ENCODE measurements at places on chromosomes 6 and 20. TPM values are rescaled to one million over a fixed set of nuclear protein-coding genes. Genes with fewer than 3 reads are reported as not detected.

The KHDC1L gene
- not detected for total RNA-seq

DNA sequence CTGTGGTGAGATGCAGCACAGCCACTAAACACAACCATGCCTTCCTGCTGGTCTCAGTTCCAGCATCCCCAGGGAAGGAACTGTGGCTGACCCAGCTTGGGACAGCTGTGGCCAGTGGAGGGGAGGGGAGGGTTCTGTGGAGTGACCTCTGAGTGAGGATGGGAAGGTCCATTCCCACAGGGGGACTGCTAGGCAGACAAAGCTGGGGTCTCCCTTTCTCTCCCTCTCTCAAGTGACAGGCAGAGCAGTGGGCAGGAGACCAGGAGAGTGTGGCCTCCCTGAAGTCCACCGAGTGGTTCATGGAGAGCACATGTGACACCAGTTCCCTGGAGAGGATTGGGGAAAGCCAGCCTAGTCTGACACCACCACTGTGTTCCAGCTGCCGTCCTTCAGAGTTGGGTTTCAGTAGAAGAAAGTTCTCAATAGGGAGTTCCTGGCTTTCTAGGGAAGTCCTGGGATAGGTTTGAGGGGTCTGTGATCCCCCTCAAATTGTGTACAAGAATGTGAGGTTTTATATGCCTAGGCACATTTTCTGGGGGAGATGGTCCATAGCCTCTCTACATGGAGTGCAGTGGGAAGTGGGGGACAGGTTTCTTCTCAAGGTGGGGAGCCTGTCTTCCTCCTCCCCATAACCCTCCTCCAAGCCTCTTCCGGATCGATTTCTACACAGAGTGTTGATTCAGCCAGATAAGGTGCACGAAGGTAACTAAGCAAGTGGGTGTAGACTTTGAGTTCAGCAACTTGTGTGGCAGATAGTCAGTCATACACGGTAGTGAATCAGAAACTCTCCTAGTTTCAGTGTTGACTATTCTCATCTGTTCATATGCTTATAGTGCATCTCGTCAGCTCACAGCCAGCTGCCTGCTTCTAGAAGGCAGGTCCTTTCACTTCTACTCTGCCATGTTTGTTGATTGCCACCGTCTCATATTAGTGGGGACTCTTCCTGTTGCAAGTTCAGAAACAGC lies 18.9 kb downstream of the MANBAL start:
- DNase-seq, result no peak

GRCh38 chr6:127518191-127518709 lies 885 bp downstream of the MTCL3 start:
- DNase-seq, result no peak

- DNase-seq, result no peak
Measured at GRCh38 chr6:143747347-143747842, 69.6 kb downstream of the PHACTR2 start.

The BIRC7 gene
- 7.7 TPM for total RNA-seq

The METTL24 gene
- not detected for total RNA-seq

DNA sequence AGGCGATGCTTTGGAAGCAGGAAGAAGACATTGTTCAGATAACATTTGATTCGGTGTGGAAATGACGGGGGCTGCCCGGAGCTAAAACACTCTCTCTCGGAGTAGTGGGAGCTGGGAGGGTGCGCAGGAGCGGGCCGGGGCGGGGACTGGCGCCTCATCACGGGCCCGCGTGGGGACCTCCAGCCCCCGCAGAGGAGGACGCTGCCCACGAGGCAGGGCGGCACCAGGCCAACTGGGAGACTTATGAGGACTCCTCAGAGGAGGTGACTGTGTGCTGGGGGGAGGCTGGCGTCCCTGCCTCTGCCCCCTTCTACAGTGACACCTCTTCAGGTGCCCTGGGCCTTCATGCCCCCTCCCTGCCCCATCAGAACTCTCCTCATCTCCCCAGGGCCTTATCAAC lies 15.2 kb downstream of the DDO start:
- no peak for DNase-seq

The WFDC10B gene
- total RNA-seq, result not detected

DNA sequence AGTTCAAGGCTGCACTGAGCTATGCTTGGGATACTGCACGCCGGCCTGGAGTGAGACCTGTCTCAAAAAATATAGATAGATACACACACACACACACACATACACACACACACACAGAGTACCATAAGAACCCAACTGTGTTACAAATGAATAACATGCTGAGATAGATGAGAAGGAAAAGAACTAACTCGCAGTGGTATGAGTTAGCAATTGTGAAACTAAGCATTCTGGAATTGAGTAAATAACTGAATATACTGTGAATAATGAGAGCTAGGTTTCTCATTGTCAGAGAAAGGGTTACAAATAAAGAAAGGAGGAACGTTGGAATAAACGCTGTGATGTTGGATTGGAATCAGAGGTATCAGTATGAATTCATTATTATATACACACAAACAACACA lies 14.6 kb upstream of the FAXC start:
- DNase-seq, result no peak

DNA sequence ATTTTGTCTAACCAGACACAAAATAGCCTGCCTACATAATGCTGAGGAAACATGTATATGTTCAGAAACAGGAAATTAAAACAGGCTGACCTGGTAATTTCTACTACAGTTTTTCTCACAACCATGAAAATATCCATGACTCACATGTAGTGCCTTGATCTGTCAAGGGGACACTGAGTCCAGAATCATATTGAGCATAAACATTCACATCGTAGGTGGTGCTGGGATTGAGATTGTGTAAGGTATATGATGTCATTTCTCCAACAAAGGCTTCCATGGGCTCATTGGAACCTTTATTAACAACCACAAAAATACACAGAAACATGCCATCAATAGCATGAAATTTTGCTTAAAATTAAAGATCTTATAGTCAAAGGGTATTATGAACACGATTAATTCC lies 80.9 kb downstream of the COL12A1 start:
- no peak for DNase-seq

Data from SK-MEL-5 (cell line).